ENCODE measurements at places on chromosomes 3 and 15.

DNA sequence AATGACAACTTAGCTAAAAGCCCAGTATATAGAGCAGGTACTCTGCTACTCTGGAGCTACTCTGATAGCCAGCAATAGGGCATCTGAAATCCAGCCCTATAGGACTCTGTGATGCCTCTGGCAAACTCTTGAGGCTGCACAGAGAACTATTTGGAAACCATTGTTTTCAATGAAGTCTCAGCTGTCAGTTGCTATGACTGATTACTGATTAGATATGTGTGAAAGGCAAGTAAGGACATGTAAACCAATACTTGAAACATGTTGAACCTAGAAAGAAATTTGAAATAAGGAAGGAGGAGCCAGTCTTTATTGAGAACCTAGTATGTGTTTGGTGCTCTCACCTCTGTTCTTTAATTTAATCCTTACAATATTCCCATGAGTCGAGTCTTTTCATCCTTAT is 40.2 kb upstream of the CRTC3 start:
- no peaks in the 10 kb centered on the region for H3K4me1 ChIP-seq
- no peak overlapping the region for H3K27ac ChIP-seq
- no peak overlapping the region for H3K4me3 ChIP-seq

GRCh38 chr3:37375184-37376127 is 201.1 kb upstream of the LRRFIP2 start:
- H3K27me3 ChIP-seq = no peaks in the 10 kb centered on the region
- no peak overlapping the region for H3K27ac ChIP-seq
- H3K4me1 ChIP-seq = no peaks in the 10 kb centered on the region
- no peak overlapping the region for H3K4me3 ChIP-seq
- no peak for DNase-seq

GRCh38 chr3:58055314-58055713 is 47.1 kb downstream of the FLNB start:
- no peaks in the 10 kb centered on the region for H3K27me3 ChIP-seq
- no peak overlapping the region for H3K4me3 ChIP-seq
- H3K4me1 ChIP-seq = peaks cover 19% of the 10 kb centered on the region
- no peak overlapping the region for H3K27ac ChIP-seq
- no peaks in the 10 kb centered on the region for H3K36me3 ChIP-seq

- H3K36me3 ChIP-seq = no peaks in the 10 kb centered on the region
- no peaks in the 10 kb centered on the region for H3K4me1 ChIP-seq
- DNase-seq = no peak
Measured at GRCh38 chr3:184037816-184038215, 6.3 kb downstream of the HTR3D start.

GRCh38 chr15:69782809-69783208 is 314.9 kb downstream of the TLE3 start:
- DNase-seq = no peak
- peaks cover 2% of the 10 kb centered on the region for H3K4me1 ChIP-seq
- H3K36me3 ChIP-seq = no peaks in the 10 kb centered on the region
- H3K4me3 ChIP-seq = no peak overlapping the region
- H3K27me3 ChIP-seq = no peaks in the 10 kb centered on the region

Data from neuronal stem cell (in vitro differentiated cells).